HEK293T (cell line): ENCODE measurements at places on chromosomes 1 and 21.
A peak's percentile ranks its signal among the peaks of the same experiment; 100 is the strongest.

- no peak for DNase-seq
These were observed 14.9 kb downstream of the ATP13A2 start for GRCh38 chr1:16996845-16997244.

DNA sequence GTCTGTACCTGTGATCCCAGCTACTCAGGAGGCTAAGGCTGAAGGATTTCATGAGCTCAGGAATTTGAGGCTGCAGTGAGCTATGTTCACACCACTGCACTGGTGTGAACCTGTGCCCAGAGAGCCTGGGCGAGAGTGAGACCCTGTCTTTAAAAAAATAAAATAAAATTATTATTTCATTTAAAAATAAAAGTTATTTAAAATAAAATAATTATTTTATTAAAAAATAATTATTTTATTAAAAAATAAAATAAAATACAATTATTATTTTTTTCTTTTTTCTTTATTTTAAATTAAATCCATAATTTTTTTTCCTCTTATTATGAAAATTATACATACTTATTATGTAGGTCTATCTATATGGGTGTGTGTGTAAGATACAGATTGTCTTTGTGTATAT is 53.6 kb downstream of the LHX9 start:
- no peak for DNase-seq

DNA sequence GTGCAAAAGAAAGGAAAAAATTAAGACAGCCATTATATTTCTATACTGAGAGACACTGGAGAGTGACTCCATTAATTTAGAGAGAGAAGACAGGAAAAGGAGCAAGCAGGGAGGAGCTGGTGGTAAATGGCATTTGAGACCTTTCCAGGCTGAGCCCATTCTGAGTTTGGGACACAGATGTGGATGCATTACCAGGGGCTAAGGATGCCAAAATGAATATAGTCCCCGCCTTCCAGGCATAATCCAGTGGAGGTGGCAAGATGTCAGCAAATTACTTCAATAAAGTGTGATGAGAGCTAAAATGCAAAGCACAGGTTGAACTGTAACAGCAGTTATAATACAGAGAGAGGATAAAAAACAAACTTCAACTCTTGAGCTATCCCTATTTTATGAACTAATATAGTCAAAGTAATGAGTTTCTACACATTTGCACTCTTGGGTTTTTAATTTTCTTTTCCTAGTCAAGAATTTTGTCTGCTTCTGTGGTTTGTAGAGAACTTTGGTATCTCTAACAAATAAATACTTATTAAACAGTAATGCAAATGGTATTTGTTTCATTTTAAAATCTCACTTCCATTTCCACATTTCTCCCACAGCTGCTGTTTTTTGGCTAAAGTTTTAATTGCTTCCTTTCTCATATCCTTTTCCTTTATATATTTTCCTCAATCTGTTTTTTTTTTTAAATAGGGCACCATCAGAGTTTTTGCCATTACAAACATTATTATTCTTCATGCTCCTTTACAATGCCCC is 228.2 kb upstream of the KCNK2 start:
- no peak for DNase-seq

DNA sequence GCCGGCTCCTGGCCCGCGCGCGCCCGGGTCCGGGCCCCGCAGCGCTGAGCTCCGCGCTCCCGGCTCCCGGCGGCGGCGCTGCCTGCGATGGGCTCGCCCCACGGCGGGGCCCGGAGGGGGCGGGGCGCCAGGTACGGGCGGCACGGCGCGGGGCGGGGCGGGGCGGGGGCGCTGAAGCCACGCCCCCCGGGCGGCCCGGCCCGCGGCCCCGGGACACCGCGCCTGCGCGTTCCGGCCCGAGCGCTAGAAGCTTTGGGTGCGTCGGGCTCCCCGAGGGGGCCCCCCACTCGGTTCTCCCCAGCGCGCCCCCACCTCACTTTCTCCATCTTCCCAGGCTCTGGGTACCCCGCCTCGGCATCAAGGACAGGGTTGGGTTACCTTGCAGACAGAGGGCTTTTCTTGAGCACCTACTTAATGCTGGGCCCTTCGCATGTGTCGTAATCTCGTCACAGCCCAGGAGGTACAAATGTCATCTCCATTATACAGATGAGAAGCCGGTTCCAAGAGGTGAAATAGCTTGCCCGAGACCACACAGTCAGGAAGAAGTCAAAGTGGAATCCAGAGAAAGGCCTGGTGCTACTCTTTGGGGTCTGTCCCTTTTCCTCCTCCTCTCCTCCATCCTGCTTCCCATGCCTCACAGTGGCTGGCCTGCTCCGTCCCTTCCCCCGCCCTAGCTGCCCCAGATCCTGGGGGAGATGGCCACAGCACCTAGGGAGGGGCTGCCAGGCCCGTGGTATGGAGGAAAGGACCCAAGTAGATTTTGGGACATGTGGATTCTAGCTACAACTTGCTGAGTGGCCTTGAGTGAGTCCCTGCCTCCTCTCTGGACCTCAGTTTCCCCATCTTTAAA is 46.5 kb downstream of the RAP1GAP start:
- DNase-seq, result peak; percentile 91

GRCh38 chr1:170881268-170882265 is 53.8 kb upstream of the MROH9 start:
- DNase-seq, result peak; percentile 18

- no peak for DNase-seq
These were observed 8.5 kb upstream of the DMBX1 start for GRCh38 chr1:46480959-46481646.

DNA sequence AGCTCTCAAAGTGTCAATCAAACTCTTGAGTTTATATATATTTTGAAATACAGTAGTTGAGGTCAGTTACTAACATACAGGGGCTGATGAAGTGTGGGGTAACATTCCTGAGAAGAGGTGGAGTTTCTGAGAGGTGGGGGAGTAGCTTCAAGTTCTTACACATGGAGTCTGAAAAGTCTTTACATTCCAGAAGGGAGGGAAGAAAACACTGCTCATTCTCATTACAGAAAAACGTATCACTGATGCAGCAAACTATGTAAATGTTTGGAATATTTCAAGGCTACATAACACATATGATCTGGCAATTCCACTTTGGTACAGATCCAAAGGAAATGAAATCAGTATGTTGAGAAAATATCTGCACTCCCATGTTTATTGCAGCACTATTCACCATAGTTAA is 1065.8 kb upstream of the B3GALT2 start:
- DNase-seq, result no peak

DNA sequence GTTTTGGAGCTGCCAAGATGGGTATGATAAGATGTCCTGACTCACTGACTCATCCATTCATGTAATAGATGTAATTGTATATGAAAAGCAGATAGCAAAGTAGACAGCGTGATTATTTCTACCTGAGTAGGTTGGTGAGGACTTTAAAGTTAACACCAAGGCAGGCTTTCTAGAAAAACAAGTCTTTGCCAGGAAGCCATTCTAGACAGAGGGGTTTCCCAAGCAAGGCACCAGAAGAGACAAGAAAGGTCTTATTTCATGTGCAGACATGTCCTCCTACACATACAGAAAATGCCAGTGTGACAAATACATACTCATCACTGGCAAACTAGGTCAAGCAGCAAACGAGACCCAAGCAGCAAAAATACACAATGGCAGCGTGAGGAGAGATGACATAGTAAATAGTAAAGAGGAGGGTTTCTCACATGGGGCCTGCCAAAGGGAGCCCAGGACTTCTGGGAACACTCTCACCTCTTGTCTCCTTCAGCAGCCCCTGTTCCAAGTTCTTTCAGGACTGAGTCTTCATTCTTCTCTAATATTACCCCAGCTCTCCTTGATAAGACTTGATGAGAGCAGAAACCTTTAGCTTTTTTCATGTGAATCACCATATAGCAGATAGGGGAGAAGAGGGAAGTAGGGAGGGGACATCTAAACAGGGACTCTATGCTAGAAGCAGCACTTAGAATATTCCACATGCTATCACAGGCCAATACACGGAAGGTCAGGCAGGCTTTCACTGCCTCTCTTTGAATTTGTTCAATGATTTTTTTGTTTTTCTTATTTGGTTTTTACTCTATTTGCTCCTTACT is 114.6 kb upstream of the ATP1B1 start:
- no peak for DNase-seq

DNA sequence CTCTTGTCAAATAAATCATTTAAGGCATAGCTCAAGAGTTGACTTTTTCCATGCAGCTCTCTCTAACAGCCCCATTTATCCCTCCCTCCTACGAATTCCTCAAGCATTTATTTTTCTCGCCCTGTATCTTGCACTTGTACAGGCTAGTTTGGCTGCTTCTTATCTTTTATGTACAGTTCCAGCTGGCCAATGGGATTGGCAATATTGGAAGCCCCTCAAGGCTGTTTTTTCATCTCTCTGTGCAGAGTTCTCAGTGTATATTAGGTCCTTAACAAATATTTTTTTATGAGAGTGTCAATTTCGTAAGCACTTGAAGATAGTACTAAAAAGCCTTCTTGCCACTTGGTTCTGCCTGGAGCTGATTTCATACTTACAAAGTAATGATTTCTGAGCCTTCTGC is 356.0 kb downstream of the ST6GALNAC3 start:
- DNase-seq, result no peak

- no peak for DNase-seq
These were observed 137.1 kb downstream of the PBX1 start for GRCh38 chr1:164695956-164696665.

DNA sequence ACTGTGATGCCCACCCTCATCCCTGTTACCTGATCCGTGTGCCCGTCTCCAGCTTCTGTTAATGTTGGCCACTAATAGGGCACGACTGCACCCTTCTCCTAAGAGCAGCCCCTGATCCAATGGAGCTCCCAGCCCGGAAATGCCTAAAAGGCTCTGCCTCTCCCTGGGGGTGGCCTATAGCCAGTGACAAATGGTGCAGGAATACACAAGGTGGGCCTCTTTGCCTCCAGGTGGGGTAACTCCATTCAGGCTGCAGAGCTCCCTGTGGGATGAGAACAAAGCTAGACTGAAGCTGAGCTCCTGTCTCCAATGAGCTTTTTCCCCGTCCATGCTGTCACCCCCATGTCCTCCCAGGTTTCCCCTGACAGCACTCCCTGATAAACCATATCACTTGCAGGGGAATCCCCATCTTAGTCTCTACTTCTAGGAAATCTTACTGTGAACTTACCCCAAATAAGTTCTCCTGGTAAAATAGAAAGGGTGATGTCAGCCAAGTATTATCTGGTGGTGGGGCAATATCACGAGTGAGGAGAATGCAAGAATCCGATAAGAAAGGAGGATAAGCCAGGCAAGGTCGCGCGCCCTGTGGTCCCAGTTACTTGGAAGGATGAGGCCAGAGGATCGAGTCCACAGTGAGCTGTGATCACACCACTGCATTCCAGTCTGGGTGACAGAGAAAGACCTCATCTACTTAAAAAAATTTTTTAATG is 18.6 kb downstream of the S100A7A start:
- DNase-seq, result no peak

DNA sequence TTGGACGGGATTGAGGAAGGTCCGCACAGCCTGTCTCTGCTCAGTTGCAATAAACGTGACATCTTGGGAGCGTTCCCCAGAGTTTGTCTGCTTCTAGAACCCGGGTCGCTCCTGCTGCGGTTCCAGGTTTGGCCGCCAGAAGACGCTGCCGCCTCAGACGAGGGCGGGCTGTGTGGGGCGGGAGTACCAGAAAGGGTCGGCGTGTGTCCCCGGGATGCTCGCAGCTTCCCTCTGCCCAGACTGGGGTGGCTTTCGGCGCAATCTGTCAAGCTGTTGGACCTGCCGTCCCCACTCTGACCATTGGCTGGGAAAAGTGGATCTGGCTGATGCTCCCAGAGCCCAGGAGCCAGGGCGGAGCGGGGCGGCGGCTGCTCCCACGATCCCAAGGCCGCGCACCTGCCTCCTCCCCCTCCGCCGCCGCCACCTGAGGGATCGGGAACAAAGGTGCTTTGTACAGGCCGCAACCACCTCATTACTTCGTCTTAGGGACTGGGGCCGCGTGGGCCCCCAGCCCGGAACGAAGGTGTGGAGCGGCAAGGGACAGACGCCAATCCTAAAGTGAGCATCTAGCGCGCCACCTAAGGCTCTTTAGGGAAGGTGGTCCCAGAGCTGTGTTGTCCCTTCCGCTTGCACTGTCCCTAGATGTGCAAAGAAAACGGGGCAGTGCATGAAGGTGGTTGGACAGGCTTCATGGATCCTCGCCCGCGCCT is 683 bp upstream of the EFNA4 start:
- DNase-seq, result peak; percentile 87

GRCh38 chr21:38181096-38181495 is 75.7 kb upstream of the KCNJ15 start:
- DNase-seq, result no peak

GRCh38 chr1:148166558-148167492 is 14.7 kb upstream of the NBPF11 start:
- DNase-seq, result no peak

- no peak for DNase-seq
These were observed 25.0 kb downstream of the GIPC2 start for GRCh38 chr1:78070758-78071157.

DNA sequence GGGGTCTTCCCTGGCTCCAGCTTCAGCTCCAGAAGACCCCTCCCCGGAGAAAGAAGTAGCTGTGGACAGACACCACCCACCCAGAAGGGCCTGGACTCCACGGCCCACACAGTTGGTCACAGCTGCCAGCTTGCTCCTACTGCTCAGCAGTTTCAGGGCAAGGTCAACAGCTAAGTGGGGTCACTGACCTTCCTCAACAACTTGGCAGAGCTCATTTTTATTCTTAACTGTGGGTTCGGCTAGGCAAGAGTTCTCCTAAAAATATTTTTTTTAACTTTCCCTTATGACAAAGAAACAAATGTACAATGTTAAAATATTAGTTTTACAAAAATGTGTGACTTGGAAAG is 41.9 kb downstream of the CTNNBIP1 start:
- no peak for DNase-seq

DNA sequence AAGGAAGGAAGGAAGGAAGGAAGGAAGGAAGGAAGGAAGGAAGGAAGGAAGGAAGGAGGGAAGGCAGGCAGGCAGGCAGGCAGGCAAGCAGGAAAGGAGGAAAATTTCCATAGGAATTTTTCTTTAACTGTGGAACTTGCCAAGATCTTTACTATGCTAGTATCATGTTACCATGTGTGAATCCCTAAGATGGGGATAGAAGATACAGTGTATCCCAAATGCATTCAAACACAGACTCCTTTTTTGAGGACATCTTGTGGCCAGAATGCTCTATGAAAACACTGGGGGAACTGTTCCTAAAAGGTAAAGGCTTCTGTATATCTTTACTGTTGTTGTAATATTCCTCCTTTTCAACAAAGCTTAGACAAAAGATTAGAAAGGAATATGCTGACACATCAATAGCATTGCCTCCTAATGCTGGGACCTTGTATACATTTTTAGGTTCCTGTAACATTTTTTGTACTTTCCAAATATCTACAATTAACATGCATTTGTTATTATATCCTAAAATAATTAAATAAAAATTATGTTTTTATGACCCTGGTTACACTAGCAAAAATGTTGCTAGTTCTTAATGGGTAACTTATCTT is 20.6 kb downstream of the CCDC190 start:
- DNase-seq, result no peak

- no peak for DNase-seq
These were observed 75.0 kb downstream of the SSBP3 start for GRCh38 chr1:54331091-54331772.
